ENCODE measurements at places on chromosomes 12 and 14.
A peak's percentile ranks its signal among the peaks of the same experiment; 100 is the strongest.

GRCh38 chr14:59484639-59485175 lies 390 bp downstream of the JKAMP start:
- no peak for DNase-seq

GRCh38 chr12:104672501-104673265 lies 215.9 kb downstream of the CHST11 start:
- no peak for DNase-seq

DNA sequence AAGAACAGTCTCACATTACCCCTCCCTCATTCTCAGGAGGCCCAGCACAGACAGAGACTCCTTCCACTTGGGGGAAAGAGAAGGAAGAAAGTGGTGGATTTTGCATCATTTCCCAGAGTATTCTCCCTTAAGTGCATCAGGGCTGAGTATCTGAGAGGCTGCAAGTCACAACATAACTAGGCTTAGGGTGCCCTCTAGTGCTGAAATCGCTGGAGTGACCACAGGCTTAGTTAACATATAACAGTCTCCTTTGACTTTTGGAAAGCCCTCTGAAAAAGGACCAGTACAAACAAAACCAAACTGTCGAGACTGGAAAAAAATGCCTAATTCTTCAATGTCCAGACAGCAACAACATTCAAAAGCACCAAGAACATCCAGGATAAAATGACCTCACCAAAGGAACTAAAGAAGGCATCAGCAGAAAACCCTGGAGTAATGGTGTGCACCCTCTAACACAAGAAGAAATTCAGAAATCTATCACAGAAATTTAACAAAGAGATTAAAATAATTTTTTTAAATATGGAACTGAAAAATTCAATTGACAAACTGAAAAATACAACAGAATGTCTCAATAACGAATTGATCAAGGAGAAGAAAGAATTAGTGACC lies 412.3 kb downstream of the RPS29 start:
- no peak for DNase-seq

DNA sequence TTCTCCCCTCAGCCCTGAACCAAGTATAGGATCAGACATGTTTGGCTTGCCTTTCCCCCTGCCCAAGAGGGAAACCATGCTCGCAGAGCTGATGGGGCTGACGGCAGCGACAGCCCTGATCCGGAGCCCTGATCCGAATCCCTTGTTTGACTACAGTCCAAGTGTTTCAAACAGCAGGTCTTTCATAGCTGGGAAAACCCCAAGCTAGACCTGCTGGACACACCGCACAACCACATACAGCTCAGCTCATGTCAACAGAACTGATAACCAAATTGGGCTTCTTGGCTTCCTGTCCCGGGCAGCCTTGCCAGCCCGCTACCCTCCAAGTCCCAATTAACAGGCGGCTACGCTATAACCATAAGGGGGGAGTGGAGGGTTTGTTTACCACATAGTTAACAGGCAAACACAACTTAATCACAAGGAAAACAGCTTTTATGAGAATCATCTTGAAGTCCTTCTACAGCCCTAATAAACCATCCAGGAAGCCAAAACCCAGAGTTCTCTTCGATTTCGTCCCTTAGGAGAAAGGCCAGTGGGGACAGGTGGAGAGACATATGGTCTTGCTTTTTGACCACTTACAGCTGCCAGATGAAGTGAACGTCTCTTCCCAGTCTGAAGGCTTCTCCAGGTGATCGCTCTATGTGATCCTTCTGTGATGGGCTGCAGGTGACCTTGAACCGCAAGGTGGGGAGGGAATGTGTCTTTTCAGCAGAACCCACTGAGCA lies 64.5 kb upstream of the MANSC4 start:
- DNase-seq, result no peak

- DNase-seq, result no peak
Observed at GRCh38 chr14:21073921-21074320, 3.8 kb downstream of the ARHGEF40 start.

- no peak for DNase-seq
Observed at GRCh38 chr12:67426067-67426466, 156.9 kb downstream of the CAND1 start.

- no peak for DNase-seq
Observed at GRCh38 chr12:122403115-122403770, 19.2 kb downstream of the CLIP1 start.

- DNase-seq, result no peak
Observed at GRCh38 chr12:22728987-22729386, 104.0 kb downstream of the ETNK1 start.

GRCh38 chr12:108419949-108420348 lies 80.8 kb upstream of the CMKLR1 start:
- no peak for DNase-seq

DNA sequence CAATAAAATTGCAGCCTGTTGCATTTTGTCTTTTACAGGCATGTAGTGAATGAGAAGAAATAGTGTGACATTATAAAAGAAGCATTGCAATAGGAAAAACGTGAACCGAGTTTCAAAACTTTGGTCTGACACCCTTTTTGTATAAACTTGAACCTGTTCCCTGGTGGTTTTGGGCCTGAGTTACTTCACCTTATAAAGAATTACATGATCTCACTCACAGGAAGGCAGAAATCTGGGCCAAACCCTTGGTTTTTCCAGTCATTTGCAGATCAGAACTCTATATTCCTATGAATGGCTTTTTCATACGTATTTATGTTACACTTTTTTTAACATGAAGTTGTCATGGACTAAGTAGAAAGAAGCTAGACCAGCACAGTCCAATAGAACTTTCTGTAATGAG lies 138.5 kb upstream of the FLRT2 start:
- DNase-seq, result no peak

DNA sequence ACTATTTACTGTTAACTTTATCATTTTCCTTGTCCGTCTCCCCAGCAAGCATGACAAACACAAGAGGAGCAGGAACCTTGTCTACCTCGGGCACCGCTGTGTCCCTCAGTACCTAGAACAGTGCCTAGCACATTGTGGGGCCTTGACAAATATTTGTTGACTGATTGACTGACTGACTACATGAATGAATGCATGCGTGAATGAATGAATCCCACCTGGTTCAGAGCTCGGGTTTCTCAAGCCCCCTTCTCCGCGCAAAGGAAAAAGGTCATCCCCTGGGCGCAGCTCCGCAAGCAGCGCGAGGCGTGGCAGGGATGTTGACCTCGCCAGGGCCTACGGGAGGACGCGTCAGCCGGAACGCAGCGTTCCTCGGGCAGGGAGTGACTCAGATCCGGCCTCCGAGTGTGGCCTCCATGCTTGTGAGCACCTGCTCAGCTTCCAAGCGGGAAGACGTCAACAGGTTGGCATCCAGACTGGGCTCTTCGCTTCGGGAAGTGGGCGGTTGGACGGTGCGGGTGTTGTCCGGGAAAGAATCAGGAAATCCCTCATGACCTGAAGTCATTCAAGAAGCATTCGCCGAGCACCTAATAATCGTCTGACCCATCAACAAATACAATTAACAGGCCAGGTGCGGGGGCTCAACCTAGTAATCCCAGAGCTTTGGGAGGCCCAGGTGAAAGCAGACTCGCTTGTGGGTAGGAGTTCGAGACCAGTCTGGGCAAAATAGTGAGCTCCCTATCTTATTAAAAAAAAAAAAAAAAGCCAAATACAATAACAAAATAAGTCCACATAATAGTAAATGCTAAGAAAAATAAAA lies 13.9 kb upstream of the UBC start:
- DNase-seq, result no peak

DNA sequence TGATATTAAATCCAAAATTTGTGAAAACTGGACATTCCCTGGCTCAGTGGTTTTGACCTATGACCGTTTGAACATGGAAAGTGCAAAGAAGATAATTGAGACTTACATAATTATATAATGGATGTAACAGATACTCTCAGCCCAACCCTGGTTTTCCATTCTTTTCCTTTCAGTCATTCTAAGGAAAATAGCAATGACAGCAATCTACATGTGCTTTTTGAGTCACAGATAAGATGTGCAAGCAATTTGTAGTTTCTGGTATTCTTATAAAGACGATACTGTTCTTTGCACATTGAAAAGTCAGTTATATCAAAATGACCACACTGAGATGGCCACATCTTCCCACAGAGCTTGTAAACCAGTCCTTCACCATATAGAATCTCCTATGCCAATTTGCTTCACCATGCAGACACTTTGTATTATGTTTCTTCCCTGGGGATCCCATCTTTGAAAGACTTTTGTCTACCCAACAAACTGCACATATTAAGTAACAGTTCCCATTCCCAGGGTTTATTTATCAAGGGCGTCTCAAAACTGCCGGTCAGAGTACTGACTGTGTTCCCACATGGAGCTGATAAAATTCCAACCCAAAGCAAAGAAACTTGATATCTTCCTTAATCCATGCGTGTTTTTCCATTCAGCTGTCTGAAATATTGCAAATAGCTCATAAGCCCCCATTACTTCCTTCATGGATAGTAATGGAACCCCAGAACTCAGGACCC lies 34.8 kb downstream of the PLXNC1 start:
- no peak for DNase-seq

DNA sequence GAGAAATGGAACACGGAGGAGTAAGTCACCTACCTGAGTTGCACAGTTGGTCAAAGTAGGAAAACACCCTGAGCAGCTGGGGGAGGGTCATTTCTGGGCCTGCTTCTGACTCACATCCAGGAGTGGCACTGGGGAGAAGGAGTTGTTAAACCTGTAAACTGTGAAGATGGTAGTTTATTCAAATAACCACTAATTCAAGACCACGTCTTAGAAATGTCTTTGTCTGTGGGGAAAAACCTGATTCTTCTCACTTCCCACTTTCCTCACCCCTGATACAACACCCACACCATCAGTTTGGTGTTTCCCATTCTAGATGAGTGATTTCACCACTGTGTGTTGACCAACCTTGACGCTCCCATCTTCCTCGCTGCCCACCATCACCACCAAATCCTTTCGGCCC lies 207.1 kb downstream of the ANO4 start:
- DNase-seq, result no peak

DNA sequence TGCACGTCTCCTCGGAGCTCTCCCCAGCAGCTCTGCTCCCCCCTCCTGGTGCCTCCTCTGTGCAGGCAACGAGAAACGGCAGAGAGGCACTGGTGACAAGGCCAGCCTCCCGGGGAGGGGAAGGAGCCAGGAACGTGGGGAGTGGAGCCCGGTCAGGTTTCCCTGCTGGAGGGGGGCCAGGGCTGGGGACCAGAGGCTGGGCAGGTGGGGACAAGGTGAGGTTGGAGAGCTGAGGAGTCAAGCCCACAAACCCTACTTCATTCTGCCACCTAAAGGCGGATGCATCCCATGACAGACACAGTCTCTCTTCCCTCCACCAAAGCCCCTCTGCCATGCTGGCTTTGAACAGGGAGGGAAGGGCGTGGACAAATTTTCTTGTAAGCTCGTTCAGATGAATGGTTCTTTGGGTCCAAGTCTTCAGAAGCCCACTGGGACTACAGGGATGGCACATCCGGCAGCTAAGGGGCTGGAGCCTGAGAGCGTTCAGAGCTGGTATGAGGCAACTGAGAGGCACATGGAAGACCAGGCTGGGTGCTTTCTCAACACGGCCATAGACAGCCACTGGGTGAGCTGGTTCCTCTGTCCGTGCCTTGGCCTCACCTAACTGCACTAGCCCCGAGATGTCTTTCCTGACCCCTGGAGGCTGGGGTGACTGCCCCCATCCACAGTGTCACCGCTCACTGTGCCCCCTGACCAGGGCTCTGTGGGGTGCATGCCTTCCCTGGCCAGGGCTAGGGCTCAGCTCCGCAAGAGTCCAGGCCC lies 105.9 kb downstream of the RBM19 start:
- no peak for DNase-seq

- no peak for DNase-seq
Observed at GRCh38 chr12:27422697-27423096, 23.8 kb upstream of the SMCO2 start.

GRCh38 chr12:92604786-92605185 lies 98.0 kb upstream of the PLEKHG7 start:
- DNase-seq, result no peak

DNA sequence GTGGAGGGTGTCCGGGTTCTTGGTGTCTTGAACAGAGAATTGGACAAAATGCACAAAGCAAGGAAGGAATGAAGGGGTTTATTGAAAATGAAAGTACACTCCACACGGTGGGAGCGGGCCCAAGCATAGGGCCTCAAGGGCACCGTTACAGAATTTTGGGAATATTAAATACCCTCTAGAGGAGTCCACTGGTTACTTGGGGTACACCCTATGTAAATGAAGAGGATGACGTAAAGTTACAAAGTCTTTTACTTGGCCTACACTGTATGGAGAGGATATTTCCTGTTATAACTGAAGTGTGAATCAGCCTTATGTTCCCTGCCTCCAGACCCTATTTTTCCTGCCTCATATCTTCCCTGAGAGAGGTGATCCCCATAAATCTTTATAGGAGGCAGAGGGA lies 102.6 kb downstream of the RIN3 start:
- no peak for DNase-seq

GRCh38 chr12:42588524-42589464 lies 752 bp downstream of the PRICKLE1 start:
- DNase-seq, result no peak

DNA sequence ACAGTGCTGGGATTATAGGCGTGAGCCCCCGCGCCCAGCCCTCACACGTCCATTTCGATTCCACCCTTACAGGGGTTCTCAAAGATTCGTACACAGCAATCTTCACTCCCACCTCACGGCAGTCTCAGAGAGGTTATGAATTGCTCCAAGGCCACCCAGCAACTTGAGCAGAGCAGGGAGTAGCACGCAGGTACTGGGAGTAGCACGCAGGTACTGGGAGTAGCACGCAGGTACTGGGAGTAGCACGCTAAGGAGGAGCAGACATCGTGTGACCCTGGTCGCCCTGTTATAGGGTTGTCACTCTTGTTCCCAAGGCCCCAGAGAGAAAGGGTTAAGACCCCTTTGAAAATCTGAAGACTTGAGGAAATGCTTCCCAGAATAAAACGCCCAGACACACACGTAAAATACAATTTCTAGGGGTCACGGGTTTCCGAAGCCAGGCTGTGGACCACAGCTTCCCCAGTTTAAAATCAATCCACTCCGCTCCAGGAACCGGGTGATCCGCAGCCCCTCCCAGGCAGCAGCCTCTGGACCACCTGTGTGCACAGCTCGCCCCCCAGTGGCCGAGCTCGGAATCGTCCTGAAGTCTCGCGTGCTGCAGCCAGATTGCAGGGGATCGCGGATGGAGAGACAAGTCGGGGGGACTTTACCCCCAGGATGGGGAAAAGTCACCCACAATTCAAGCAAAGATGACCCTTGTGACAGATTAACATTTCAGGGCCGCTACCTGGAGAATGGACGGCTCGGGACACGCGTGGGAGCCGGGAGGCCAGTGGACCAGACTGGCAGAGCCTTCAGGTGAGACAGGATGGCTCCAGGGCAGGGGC lies 92.0 kb downstream of the SCARB1 start:
- DNase-seq, result peak; percentile 58

- no peak for DNase-seq
Observed at GRCh38 chr14:42370056-42370455, 763.4 kb downstream of the LRFN5 start.

DNA sequence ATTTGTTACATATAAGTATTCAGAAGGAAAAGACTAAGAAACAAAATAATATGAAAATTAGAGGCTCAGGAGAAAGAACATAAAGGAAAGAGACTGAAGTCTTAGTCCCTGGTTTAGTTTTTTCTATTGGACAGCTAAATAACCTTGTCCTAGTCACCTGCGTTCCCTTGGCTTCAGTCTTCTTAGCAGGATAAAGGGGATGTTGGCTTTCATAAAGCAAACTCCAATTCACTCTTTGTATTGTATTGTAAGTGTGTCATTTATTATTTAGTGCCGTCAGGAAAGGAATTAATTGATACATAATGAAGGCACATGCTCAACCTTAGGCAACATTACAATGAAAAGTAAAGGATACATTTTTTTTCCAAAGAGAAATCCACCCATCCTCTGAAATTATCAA lies 190.3 kb upstream of the PPFIA2 start:
- no peak for DNase-seq
